Naive thymus-derived CD8-positive, alpha-beta T cell (primary cell): ENCODE measurements at places on chromosomes 12 and 14.

GRCh38 chr14:46480817-46481216 lies 170.8 kb downstream of the RPL10L start:
- no peak overlapping the region for H3K27ac ChIP-seq
- H3K4me1 ChIP-seq: no peaks in the 10 kb centered on the region
- H3K4me3 ChIP-seq: no peak overlapping the region

DNA sequence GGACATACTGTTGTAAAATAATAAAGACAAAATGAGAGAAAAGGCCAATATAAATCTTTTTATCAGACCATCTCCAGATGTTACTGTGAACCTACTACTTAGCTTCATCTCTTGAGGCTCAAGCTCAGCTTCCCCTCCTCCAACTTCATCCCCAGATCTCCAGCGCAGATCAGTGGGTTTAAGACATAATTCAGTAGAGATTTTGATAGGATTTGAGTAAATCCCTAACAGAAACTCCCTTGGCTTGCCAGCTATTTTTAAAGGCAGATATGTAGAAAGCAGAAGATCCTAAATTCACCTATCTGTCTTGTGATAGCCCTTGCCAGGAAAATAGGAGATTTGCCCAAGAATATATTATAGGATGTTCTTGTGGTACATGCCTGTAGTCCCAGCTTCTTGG lies 236.7 kb downstream of the FBXL14 start:
- no peak for DNase-seq
- no peak overlapping the region for H3K4me3 ChIP-seq
- H3K27ac ChIP-seq: no peak overlapping the region
- peaks cover 9% of the 10 kb centered on the region for H3K36me3 ChIP-seq

DNA sequence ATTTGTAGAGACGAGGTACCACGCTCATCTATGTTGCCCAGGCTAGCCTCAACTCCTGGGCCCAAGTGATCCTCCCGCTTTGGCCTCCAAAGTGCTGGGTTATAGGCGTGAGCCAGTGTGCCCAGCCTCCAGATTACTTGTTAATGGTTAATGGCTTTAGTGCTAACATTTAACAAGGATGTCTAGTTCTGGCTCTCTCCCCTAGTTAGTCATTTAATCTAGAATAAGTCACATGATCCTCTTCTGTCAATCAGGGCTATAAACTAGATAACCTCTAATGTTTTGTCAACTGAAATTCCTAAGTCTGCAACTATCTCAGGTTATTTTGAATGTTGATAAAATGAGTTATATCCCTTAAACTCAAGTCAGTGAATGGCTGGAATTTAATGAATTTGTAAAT lies 15.7 kb downstream of the ACTR6 start:
- no peak overlapping the region for H3K4me3 ChIP-seq
- no peak overlapping the region for H3K27ac ChIP-seq
- no peaks in the 10 kb centered on the region for H3K36me3 ChIP-seq
- no peak for DNase-seq
- no peaks in the 10 kb centered on the region for H3K4me1 ChIP-seq

DNA sequence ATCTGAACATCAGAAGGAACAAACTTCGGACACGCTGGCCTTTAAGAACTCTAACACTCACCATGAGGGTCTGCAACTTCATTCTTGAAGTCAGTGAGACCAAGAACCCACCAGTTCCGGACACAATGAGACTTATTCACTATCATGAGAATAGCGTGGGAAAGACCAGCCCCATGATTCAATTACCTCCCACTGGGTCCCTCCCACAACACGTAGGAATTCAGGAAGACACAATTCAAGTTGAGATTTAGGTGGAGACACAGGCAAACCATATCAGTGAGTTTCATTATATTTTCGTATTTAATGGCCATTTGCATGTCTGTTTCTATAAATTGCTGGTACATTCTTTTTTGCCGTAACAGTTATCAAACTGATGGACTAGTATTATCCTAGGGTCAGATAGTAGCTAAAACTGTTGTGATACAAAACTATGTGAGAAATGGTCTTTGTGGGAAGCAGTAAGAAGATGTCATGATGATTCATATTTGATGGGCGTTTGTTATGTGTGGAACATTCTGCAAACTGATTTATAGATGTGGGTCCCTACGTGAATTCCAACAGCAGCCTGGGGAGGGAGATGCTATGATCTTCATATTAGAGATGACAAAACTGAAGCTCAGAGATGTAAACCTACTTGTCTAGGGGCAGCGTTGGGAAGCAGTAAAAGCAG lies 282.4 kb upstream of the TMEM132C start:
- no peaks in the 10 kb centered on the region for H3K4me1 ChIP-seq
- H3K36me3 ChIP-seq: no peaks in the 10 kb centered on the region
- DNase-seq: no peak
- H3K27ac ChIP-seq: no peak overlapping the region
- no peak overlapping the region for H3K4me3 ChIP-seq

DNA sequence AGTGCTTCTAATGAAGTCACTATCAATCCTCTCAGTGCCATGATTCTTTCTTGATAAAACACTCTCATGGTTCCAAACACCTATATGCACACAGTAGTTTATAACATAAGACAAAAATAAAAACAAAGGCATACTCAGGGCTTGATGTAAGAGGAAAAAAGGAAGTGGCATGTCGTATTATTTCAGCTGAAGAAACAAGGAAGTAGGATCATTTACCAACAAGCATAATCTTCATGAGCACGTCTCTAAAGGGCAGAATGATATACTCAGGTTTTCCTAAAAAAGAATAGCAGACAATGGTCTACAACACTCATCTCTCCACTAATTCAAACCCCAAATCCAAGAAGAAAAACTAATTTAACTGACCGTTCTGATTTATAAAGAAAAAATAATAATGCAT lies 33.9 kb downstream of the NUMB start:
- H3K36me3 ChIP-seq: peaks cover 34% of the 10 kb centered on the region
- no peak for DNase-seq
- no peak overlapping the region for H3K27ac ChIP-seq
- H3K27me3 ChIP-seq: no peaks in the 10 kb centered on the region
